Putamen (tissue), 1 donor: ENCODE measurements at places on chromosomes 4 and X.

GRCh38 chrX:80486299-80486698, 66.1 kb downstream of the TENT5D start:
- no peak for DNase-seq

- DNase-seq, result no peak
These were observed 1.6 kb downstream of the LONRF3 start for GRCh38 chrX:118975831-118976598.

DNA sequence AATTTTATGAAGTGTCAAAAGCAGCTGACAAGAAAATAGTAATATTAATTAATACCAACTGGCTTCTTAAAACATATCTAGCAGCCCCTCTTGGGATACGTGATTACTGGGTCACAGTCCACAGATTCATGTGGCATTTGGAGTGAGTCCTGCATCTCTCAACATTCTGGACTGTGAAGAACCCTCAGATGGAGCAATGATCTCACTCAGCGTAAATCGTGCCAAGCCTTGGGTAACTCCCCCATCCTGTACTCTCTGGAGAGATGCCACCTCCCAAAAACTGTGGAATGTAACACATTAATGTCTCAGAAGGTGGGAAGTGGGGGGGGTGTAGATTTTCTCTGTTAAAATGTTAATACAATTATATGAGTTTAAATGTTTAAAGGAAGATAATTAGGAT, 118.2 kb upstream of the IQCM start:
- DNase-seq, result no peak

- DNase-seq, result no peak
These were observed 34.0 kb downstream of the PHOX2B start for GRCh38 chr4:41714364-41715000.

GRCh38 chrX:110600745-110601310, 194.8 kb downstream of the CHRDL1 start:
- no peak for DNase-seq

DNA sequence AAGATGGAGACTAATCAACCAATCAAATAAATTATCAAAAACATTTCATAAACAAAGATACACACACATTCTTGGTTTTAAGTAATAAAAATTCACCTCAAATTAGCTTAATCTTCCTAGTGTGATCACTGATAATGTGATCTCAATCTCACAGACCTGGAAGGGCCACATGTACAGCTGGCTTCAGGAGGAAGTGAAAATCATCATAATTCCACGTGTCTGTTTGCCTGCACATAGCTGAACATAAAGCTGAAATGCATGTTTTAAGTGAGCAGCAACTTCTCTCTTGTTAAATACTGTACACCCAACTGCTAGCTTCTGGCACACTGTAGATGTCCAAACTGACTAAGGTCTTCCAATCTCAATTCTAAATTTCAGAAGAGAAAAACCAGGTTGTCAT, 53.8 kb downstream of the ARHGAP6 start:
- DNase-seq, result no peak

GRCh38 chr4:110617646-110618580, 5.0 kb downstream of the PITX2 start:
- DNase-seq, result no peak

DNA sequence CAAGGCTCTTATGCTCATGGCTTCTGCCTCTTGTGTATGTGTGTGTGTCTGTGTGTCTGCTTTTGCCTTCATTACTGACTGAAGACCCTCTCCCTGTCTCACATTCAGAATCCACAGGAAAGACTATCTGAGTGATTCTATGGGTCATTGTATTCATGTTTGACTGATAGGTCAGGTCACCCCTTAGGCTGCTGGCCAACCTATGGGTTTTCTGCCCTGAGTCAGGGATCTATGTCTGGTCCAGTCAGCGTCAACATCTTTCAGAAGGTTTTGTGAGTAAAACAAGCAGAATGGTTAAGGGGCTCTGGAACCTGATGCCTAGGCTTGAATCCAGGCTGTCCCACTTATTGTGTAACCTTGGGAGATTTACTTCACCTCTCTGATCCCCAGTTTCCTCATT, 30.5 kb downstream of the NHSL2 start:
- DNase-seq, result no peak

DNA sequence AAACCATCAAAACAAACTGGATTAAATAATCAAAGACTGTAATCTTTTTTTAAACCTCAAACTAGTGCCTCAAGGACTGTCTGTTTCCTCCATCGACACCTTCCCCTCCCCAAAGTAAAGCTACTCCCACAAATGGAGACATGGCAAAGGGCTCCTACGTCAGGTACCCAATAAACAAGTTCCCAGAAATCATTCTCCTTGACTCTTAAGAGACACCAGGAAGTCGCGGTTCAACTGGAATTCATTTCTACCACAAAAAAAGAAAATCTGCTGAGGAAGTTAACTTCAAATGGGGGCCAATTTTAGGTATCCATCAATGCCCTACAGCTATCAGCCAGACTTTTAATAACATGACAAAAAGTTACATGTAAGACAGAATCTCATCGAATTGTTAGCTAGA, 2.5 kb downstream of the RPS4X start:
- DNase-seq, result no peak

DNA sequence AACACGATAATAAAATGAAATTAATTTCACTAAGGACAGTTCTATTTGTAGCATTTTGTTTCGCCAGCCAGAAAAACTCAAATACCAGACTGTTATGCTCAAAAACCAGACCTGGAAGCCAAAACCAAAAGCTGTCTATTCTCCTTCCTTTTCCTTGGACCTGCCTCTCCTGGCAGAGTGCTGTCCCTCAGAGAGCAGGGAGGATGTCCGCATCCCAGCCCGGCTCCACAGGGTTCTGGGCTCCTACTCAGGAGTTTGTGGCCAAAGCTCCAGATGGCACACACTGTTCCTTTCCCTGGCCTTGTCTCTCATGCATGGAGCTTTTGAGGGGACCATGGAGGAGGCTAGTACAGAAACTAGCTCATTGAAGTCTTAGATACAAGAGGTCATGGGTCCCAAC, 41.9 kb upstream of the C1QTNF7 start:
- no peak for DNase-seq

GRCh38 chr4:79526641-79527565, 118.9 kb upstream of the GK2 start:
- DNase-seq, result no peak

DNA sequence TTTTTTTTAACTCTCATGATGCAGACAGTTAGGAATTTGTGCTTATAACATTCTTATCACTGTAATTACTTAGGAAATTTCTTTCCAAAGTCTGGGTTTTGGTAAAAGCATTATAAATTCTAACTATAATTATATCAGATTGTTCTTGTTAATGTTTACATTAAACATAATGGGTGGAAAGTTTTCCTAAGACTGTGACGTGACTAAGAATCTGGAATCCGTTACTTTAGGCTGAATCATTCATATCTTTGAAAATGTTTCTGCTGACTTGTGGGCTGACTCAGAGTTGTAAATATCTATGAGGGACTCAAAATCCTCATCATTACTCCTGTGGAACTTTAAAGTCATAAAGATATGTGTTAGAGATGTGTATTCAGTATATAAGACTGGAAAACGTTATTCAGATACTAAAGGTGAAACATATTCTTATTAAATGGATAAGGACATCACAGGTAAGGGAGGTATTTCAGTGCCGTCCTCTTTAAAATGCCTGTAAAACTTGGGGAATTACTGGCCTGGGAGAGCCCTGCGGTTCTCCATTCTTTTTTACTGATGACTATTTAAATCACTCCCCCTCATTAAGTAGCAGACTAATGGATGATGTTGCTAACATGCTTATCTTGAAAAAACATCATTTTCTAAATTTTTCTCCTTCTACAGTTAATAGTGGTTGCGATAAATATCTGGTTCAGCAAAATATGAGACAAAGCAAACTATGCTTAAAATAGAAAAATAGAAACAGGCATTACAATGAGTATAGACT, 159.0 kb downstream of the DCLK2 start:
- DNase-seq, result no peak

- DNase-seq, result no peak
These were observed 151.5 kb downstream of the CORIN start for GRCh38 chr4:47686294-47686872.

- no peak for DNase-seq
These were observed 17.8 kb downstream of the IGSF1 start for GRCh38 chrX:131271274-131271673.

DNA sequence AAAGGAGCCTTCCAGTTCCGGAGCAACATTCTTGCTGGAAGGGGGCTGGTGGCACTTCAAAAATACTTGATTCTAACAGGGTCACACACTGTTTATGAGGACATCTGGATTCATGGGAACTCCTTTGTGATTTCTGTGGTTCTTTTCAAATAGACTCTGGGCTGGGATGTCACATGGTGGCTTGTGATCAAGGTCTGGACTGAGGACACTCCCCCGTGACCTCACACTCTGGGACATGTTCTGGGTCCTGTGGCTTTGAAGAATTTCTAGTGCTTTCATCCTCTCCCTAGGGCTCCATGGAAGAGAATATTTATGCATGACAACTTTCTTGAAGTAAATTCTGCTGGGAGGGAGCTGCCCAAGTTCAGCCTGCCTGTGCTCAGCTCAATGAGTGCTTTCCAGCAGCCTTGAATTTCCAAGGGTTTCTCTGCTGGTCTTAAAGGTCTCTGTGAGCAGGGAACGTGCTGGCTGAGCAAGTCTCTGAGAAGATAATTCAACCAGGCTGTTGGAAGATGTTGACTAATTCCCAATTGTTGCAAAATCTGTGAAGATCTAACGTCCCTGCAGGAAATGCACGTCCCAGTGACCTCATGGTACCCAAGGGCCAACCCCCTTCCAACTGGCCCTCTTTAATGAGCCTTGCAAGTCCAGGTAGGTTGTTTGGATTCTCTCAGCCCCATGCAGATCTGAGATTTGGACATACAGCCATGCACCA, 36.3 kb downstream of the GPR143 start:
- peak; percentile 6 for DNase-seq

GRCh38 chr4:128800284-128800683, 9.2 kb upstream of the JADE1 start:
- no peak for DNase-seq
